RKO (cell line): ENCODE measurements at places on chromosomes 2 and 18.
A peak's percentile ranks its signal among the peaks of the same experiment; 100 is the strongest.

DNA sequence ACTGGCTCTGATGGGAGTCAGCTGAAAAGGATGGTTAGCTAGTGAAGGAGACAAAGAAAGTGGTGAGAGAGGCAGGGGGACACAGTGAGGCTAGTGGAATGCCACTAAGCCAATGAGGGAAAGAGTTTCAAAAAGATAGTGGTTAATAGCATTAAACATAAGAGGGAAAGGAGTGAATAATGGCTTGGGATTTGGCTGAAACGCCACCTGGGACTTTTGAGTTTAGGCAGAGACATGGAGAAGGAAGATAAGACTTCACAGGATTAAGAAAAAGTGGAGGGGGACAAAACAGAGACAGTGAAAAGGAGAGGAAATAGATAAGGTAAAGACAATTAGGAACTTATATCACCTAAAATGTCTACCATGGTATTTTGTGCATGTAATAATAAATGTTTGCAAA, 6.9 kb downstream of the CD28 start:
- no peak for DNase-seq

DNA sequence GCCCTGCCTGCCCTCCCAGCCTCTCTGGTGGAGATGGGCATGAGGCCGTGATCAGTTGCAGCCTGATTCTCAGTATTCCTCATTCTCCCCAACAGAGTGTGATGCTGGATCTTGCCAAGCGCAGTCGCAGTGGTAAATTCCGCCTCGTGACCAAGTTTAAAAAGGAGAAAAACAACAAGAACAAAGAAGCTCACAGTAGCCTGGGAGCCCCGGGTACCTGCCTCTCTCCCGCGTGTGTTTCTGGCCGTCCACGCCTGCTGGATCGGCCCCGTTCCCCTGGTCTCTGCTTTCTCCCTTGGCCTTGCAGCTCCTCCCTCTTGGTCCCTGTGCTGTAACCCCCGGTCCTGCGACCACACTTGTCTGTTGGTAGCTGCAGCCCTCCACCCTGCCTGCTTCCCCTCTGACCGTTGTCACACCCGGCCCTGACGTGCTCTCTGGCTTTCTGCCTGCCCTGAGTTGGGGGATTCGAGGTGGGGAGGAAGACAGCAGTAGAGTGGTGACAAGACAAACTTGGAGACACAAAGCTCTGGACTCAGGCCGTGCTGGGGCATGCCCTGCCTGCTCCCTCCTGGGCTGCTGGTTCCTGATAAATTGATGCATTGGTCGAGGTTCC, 99.5 kb downstream of the USP40 start:
- DNase-seq: no peak

DNA sequence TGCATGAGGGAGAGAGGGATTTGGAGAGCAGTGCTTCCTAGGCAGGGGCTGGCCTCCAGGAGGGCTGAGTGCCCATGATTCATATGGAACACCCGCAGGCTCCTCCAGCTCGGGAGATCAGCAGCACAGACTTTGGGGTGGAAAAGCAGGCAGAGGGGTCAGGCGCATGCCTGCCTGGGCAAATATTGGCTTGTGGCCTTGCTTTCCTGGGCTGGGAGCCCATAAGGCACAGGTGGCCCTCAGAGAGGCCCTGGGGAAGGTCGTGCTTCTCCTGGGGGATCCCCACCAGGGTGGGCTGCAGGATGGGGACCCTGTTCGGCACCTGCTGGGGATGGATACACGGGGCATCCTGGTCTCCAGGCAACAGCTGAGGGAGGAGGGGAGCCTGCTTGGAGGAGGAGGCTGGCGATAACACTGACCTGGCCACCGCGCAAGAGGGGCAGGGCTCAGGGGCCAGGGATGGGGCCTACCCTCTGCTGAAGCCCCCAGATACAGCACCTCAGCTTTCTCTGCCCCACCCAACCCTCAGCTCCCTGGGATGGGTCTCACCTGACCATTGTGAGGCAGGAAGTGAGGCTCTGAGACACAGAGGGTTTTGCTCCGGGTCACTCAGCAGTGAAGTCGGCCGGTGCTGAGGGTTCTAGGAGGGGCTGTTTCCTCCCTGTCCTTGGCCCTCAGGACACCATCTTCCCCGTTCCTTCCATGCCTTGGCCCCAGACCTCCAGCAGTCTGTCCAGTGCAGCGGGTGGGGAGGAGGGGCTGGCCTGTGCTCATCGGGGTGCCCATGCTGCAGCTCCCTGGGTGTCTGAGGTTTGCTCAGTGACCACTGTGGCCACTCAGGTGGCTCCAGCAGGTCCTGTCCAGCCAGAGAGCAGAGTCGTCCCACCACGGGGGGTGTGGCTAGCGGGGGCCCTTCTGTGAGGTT, 12.0 kb downstream of the AQP12A start:
- DNase-seq: no peak

DNA sequence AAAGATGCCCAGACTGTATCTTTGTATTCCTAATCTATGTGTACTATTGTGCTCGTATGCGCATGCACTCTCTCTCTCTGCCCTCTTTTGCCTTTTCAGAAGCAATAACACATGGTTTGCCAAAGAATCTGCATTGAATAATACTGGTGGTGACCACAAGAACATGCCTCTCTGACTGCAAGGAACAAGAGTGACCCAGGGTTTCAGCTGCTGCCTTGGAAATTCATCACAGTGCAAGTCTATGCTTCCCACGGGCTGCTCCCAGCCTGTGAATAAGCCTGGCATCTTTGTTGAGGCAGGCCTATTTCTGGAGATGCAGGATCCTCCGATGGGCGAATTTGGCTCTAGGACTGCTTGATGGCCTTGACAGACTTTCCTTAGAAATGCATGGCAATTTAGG, 689.4 kb upstream of the FANCL start:
- no peak for DNase-seq

GRCh38 chr2:144334551-144334950, 185.4 kb downstream of the ZEB2 start:
- no peak for DNase-seq

DNA sequence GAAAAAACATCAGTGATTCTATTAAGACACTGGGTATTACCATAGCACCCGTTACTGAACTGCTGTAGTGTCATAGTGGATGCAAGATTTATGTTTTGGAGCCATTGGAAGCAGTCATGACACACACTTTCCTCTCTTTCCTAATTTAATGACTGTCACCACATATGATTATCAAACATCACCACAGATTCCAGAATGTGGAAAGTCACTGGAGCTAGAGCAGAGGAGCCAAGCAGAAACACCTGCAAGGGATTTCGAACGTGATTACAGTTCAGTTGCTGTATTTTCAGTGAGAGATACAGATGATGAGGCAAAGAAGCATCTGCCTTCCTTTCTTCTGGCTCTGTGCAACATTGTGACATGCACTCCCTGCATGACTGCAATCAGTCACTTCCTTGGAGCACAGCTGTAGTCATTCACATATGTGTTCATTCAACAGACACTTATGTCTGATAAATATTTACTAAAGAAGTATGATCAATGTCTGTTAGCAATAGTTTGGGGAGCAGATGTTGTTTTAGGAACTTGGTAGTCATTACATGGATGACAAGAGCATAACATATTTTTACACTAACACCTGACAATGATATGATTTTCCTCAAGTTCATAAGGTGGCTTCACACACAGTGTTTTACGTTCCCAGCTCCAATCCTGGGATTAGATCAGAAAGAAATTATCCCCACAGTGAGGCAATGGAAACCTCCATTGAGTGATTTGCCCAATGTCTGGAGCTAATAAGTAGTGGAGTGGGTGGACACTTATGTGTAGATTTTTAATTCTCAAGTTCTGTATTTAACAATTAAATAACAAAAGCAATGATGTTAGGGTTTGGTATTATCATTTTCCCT, 416.6 kb downstream of the PLCL1 start:
- DNase-seq: no peak

GRCh38 chr18:32072321-32072720, 19.4 kb upstream of the RNF138 start:
- peak; percentile 48 for DNase-seq

GRCh38 chr2:216350214-216350791, 22.0 kb downstream of the MARCHF4 start:
- peak; percentile 35 for DNase-seq

DNA sequence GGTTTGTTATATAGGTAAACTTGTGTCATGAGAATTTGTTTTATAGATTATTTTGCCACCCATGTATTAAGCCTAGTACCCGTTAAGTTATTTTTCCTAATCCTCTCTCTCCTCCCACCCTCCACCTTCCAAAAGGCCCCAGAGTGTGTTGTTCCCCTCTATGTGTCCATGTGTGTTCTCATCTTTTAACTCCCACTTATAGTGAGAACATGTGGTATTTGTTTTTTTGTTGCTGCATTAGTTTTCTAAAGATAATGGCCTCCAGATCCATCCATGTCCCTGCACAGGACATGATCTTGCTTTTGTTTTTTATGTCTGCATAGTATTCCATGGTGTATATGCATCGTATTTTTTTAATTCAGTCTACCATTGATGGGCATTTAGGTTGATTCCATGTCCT, 1075.6 kb upstream of the CNTNAP5 start:
- DNase-seq: no peak

GRCh38 chr2:141554810-141555209, 576.0 kb downstream of the LRP1B start:
- DNase-seq: peak; percentile 64
